ENCODE measurements at places on chromosomes 6 and 20. TPM values are rescaled to one million over a fixed set of nuclear protein-coding genes. Genes with fewer than 3 reads are reported as not detected.

EPPIN gene
- not detected for total RNA-seq

ADGRF5 gene
- total RNA-seq = 0.07 TPM

LY6G6F gene
- total RNA-seq = not detected

ZNF311 gene
- total RNA-seq = 2.2 TPM

SPATS1 gene
- not detected for total RNA-seq

DEF6 gene
- total RNA-seq = 15.4 TPM

TMEM239 gene
- not detected for total RNA-seq

RAB32 gene
- total RNA-seq = 26.9 TPM

CCM2L gene
- not detected for total RNA-seq
